NCI-H1417 treated with DMSO at 0.1 percent for 48 hours (cell line): ENCODE measurements at places on chromosomes 3 and 15.

GRCh38 chr3:124569761-124570160, 160.5 kb upstream of the UMPS start:
- no peak for DNase-seq

- DNase-seq: no peak
Measured at GRCh38 chr3:188531210-188531609, 377.3 kb downstream of the LPP start.

GRCh38 chr15:25875566-25875965, 12.4 kb upstream of the ATP10A start:
- DNase-seq: no peak

GRCh38 chr15:99733268-99734039, at the start of gene LYSMD4:
Gene LYSMD4 (minus strand): TSS chr15:99733437. CDS start chr15:99731999, 1,438 bp downstream.
- DNase-seq: peak; percentile 73

GRCh38 chr3:112101916-112102315, 15.7 kb downstream of the C3orf52 start:
- no peak for DNase-seq

- no peak for DNase-seq
Measured at GRCh38 chr15:101210058-101210457, 41.8 kb downstream of the CHSY1 start.

- no peak for DNase-seq
Measured at GRCh38 chr15:91124132-91124531, 24.1 kb downstream of the SV2B start.

- DNase-seq: no peak
Measured at GRCh38 chr15:86572368-86572841, 492.7 kb downstream of the AGBL1 start.

DNA sequence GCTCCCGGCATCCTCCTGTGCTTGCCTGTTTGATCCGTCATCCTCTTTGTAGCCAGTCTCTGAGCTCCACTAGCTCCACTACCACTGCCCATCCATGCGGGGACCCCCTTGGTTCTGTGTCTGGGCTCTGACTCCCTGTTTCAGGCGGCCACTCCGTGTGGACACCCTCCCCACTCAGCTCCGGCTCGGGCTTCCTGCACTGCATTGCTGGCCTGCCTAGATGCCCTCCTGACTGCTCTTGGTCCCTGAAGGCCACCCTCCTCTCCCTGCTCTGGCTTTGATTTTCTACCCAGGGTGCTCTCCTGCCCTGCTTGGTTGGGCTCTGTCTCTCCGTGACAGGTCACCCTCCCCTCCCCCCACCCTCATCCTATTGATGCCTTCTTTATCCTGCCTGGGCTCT, 4.0 kb upstream of the ADGRG7 start:
- no peak for DNase-seq

DNA sequence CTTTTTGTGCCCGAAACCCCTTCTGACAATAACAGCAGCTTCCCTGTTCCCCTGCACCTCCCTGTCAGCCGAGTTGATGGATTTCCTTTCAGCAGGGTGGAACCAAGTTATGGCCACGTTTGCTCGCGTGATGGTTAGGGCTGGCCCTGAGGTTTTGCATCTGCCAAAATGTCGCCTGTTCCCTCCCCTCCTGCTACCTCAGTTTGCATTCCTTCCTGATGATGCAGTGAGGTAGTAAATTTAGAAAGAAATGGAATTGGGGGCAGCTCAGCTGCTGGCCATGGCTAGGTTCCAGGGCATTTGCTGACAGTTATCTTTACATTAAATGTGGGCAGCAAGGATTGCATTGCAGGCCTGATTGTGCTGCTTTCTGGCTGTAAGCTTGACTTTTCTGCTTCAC, 13.2 kb downstream of the LIMD1 start:
- DNase-seq: no peak

DNA sequence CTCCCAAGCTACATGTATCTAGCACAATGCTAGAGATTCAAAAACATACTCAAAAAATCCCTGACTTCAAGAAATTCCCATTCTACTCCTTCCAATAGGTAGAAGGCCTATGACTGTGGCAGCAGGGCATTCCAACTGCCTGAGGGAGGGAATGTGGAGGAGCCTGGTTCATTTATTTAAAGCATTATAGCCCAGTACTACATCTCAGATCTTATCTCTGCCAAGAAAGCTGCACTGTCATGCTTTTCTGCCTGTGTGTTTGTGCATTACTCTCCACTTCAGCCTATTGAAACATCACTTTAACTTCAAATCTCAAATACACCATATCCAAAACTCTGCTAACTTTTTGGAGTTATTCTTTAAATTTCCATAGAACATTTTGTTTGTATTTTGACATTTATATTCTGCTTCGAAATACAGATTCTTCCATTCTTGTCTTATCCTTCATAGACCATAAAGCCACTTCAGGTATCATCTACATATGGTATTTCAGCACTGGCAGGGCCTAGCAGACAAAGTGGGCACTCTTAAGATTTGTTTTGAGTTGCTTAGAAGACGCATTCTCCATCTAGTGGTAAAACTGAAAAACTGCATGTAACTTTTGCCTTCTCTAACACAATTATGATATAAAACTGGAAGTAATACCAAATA, 59.1 kb upstream of the NEDD4 start:
- DNase-seq: peak; percentile 50

- DNase-seq: no peak
Measured at GRCh38 chr3:196634224-196634623, 5.3 kb upstream of the NRROS start.

DNA sequence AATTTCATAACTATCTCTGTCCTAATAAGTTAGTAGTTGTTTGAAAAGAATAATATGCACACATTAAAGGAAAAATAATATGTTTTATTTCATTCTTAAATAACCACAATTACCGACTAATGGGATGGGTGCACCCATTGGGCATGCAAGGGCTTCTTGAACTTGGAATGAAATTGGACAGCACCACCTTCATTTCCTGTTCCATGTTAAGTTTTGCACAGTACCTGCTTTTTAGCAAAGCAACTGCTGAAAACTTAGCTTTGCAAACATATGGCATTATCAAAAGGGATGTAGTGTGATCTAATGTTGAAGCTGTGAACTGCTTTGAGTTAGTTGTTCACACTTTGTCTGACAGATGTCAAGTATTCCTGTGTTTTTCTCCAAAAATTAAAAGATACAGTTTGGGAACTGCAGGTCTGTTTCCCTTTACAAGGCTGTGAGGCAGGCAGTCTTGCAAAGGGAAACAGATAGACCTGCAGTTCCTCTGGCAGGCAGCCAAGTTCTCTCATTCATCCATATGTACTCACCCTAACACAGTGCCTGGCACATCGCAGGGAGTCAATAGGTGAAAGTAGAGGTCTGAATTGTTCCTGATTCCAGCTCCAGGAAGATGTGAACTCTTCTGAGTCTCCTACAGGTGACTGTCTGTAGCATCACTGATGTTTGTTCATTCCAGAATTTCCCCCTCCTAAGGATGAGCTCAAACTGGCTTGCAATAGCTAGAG, 64.3 kb upstream of the GOLGA8B start:
- DNase-seq: no peak

- DNase-seq: no peak
Measured at GRCh38 chr3:128071771-128072453, 19.7 kb downstream of the SEC61A1 start.

DNA sequence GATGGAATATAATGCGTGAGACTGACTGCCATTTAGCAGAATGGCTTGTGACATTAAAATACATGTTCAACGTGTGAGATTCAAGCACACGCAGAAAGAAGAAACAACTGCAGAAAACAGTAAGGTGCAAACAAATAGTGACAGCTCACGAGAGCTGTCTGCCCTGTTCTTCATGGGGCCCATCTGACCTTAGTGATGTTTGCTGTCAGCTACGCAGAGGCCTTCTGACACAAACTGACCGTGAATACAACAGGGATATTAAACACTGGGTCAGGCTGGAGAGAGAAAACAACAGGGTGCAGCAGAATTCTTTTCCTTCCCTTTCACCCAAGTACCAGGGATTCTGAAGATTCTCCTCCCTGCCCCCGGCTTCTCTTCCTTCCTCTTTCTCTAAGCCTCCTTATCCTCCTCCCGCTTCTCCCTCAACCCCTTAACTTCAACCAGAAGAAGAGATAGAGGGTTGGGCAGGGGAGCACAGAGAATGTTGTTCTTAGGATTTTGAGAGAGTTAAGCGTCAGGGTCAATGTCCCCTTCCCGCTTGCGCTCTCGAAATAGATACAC, 2.1 kb downstream of the TNFAIP8L3 start:
- DNase-seq: no peak

- no peak for DNase-seq
Measured at GRCh38 chr3:56111606-56112304, 356.5 kb downstream of the ERC2 start.

- no peak for DNase-seq
Measured at GRCh38 chr3:115687721-115688120, 64.4 kb downstream of the GAP43 start.
